ENCODE measurements at places on chromosomes 12 and 14. TPM values are rescaled to one million over a fixed set of nuclear protein-coding genes. Genes with fewer than 3 reads are reported as not detected.

DNA sequence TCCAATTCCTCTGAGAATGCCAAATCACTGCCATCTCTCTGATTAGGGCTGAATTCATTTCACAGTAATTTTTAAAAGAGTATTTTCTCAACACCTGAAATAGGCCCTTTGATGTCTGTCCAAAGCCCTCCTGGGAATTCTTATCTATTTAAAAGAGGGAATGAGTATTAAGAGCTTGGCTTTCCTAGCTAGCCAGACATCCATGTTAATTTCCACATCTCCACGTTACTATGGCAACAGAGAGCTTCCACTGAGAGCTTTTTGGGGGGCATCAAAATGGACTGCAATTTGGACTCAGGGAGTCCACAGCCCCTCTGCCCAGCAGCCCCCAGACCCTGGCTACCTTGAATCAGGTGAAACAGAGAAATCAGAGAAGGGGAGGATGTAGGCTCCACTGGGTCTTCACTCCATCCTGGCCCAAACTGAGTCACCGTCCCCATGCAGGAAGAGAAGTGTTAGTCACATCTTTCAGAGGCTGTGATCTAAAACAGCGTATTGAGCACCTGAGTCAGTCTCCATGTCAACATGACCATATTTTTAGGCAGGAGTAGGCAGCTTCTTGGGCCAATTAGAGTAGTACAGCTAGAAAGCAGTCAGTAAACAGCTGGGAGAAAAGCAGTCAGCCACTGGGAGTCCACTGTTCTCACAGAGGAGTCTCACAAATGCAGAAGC is 7.0 kb upstream of the FICD start:
- no peaks in the 10 kb centered on the region for H3K36me3 ChIP-seq
- no peaks in the 10 kb centered on the region for H3K27me3 ChIP-seq
- H3K4me3 ChIP-seq, result no peak overlapping the region
- DNase-seq, result no peak
- H3K27ac ChIP-seq, result no peak overlapping the region
- 0 out of 2 replicates have a peak, but pooled peaks cover 7% of the 10 kb centered on the region for H3K4me1 ChIP-seq

DNA sequence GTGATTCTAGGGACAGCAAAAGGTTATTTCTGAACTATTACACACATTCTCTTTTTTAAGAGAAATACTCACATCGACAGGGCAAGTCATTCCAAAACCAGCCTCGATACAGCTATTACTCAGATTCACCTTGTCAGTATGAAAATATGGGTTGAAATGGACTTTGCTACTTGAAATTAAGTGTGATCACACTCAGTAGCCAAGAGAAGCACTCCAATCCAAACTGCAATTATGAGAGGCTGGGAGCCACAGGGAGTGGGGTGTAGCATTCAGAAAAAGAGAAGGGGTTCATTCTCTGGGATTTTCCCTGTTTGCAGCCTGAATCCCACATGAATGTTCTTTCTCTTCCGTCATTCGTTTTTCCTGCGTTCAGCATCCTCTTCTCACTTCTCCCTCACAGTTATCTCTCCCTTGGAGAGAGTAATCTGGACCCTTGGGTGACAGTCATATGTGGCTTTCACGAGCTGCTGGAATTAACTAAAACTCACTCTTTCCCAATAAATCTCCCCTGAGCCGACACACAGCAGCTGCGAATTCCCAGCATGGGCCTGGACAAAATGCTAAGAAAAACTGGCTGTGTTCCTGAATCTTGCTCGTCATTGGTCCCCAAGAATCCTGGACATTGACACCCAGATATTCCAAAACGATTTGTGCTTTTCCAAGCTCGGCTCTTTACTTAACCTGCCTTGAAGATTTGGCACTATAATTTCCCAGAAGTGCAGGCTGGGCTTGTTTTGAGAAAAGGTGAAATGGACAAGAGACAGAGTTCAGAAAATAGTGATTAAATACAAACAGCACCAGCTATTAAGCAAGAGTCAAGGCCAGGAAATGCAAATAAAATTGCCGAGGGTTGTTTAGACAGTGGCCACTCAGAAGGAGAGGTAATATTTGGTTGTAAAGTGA is 199.5 kb upstream of the PLEKHG7 start:
- H3K27ac ChIP-seq, result no peak overlapping the region
- DNase-seq, result no peak
- H3K36me3 ChIP-seq, result no peaks in the 10 kb centered on the region
- H3K27me3 ChIP-seq, result no peaks in the 10 kb centered on the region

DNA sequence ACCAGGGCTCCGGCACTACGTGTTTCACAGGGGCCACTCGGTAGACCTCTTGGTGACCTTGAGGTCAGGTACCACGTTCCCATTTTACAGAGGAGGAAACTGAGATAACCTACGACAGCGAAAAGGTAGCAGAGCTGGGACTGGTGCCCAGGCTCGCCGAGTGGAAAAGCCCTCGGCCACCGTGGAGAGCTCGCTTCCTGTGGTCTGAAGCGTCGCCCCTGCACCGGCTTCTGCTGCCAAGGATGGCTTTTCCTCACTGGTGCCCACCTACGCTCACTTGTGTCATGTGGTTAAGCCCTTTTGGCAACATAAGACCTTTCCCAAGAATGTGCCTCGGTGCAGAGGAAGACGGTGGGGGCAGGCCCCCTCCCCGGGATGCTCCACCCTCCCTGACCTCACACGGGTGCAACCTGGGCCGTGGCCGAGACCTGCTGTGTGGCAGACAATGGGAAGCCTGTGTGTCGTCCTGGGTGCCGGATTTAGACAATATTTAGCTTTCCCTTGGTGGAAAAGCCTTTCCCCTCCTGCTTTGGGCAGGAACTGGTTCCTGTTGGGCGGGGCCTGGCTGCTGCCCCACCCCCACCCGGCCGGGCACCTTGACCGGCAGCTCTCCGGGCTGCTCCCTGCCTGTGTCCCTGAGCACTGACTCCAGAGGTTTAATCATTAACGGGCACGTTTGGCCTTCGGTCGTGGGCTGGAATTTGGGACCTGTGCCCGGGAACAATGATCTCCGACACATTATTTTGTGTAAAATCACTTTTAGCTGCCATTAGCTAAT is 32.4 kb upstream of the PPP1R13B start:
- no peak overlapping the region for H3K27ac ChIP-seq
- peak; percentile 65 for DNase-seq

DNA sequence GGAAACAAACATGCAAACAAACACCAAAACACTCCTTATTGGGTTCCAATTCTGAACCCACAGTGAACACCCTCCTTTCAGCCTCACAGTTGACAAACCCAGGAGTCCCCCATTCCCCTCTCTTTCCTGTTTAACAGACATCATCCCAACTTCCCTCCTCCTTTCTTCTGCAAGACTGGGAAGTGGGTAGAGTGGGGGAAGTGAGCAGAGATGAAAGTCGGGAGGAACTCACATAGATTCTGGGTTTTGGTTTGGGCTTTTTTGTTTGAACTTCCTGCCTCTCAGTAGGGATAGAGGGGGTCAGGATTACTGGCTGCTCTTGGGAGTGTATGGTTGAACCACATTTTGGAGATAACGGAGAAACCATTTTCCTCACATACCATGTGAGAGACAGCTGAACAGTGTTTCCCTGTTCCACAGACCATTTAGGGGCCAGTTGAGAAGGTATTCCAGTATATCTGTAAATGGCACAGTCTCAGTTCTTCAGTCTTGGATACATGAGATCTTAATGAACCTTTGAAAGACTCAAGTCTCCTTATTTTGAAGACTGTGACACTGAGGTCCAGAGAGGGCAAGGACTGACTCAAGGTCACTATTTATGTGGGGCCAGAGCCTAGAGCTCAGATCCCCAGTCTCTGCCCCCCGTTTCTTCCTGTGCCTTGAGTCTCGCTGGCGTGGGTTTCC is 3.9 kb upstream of the GPR84 start:
- no peak for DNase-seq
- H3K4me1 ChIP-seq, result peaks cover 14% of the 10 kb centered on the region
- H3K36me3 ChIP-seq, result no peaks in the 10 kb centered on the region
- peaks cover 41% of the 10 kb centered on the region for H3K27me3 ChIP-seq
- H3K4me3 ChIP-seq, result peak overlapping the region; percentile 65

DNA sequence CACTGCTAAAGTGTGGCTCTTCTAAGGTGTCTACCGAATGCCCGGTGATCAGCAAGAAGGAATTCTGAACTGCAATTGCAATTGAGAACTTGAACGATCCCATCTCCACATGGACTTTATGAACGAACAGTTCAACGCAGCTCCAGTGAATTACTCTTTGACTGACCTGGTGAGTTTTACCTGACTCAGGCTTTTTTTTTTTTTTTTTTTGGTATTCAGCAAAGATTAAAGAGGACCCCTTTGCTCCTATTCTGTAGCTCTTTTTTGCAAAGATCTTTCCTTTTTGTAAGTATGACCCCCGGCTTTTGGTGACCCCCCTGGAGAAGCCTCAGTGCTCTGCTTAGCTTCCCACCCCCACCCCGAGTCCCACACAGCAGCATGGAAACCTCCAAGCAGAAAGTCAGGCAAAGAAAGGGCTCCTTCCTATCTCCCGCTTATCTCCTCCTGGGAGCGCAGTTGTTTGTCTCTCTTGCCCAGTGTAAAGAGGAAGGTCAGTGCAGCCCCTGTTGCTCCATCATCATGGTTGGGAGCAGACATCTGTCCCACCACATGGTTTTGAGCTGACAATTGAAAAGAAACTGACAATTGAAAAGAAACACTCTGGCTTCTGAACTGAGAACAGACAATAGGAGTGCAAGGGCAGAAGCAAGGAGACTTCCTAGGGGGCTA is 72.1 kb upstream of the DIO3 start:
- H3K27ac ChIP-seq, result no peak overlapping the region
- no peak overlapping the region for H3K4me3 ChIP-seq
- H3K4me1 ChIP-seq, result no peaks in the 10 kb centered on the region
- no peak for DNase-seq

GRCh38 chr12:23028158-23028802 is 403.3 kb downstream of the ETNK1 start:
- H3K4me3 ChIP-seq, result no peak overlapping the region
- peak; percentile 44 for DNase-seq
- no peaks in the 10 kb centered on the region for H3K36me3 ChIP-seq

DNA sequence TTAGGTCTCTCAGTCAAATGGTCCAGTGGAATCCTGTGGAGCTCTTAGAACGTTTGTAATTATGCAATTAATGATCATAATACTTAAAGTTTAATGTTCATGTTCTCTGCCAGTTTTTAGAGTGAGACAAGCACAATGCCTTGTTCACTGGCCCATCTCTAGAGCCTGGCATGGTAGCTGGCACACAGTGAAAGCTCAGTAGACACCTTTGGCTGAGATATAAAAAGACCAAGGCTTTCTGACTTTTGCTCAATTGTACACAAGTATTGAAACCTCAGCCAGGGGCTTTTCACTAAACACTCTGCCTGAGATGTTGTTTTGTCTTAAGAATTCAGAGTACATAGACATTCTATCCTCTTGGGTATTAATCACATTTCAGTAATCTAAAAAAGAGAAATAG is 241.8 kb upstream of the ATP2B1 start:
- H3K4me3 ChIP-seq, result no peak overlapping the region
- H3K27ac ChIP-seq, result no peak overlapping the region
- H3K4me1 ChIP-seq, result peaks cover 24% of the 10 kb centered on the region
- DNase-seq, result no peak

DNA sequence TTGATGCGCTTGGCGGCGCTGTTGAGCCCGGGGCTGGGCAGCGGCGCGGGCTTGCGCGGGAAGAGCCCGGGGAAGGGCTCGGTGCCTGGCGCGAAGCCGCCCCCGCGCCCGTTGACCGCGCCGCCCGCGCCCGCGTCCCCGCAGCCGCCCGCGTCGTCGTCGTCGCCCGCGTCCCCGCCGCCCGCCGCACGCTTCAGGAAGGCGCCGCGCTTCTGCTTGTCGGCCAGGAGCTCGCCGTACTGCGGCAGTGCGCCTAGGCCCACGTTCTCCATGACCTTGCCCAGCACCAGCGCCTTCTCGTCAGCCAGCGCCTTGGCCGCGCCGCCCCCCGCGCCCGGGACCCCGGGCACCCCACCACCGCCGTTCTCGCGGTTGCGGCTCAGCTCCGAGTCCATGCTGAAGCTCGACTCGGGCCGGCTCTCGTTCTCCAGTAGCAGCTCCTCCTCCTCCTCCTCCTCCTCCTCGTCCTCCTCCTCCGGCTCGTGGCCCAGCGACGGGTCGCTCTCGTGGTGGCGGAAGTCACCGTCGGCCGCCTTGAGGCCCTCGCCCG is 97.2 kb downstream of the BCL11B start:
- H3K4me3 ChIP-seq, result no peak overlapping the region
- peak; percentile 30 for DNase-seq
- no peaks in the 10 kb centered on the region for H3K36me3 ChIP-seq

DNA sequence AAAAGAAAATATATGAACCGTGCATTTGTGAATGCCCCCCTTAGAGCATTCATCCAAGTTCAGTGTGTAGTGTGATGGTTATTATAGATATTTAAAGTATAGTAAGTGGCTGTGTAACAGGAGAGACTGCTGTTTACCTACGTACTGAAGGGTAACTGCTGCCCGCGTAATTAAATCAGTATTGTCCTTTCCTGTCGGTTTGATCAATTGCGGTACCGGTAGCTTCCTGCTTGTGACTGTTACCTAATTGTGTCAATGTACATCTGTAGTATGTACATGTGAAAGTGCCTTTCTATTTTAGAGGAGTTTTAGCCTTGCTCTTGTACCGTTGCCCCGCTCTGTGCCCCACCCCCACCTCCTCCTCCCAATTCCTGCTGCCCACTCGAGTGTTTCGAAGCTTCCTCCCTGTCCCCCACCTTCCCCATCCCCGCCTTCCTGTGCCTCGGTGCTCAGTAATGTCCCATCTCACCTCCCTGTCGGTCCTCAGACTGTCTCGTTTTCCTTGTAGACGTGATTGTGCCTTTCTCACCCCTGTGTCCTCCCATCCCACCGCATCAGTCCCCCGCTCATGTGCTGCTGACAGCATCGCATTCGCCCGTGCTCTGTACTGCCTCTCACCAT is 75.0 kb downstream of the KICS2 start:
- DNase-seq, result no peak
- no peak overlapping the region for H3K4me3 ChIP-seq
- H3K27ac ChIP-seq, result no peak overlapping the region

DNA sequence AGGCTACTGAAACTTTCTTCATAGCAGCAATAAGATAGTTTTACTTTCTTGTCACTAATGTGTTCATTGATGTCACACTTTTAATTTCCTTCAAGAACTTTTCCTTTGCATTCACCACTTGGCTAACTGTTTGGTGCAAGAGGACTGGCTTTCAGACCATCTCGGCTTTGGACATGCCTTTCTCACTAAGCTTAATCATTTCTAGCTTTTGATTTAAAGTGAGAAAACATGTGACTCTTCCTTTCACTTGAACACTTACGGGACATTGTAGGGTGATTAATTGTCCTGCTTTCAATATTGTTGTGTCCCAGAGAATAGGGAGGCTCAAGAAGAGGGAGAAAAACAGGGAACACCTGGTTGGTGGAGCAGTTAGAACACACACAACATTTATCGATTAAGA is 41.9 kb downstream of the IFNG start:
- no peak for DNase-seq
- H3K4me1 ChIP-seq, result no peaks in the 10 kb centered on the region
- H3K27me3 ChIP-seq, result no peaks in the 10 kb centered on the region
- H3K27ac ChIP-seq, result no peak overlapping the region
- H3K4me3 ChIP-seq, result no peak overlapping the region

- H3K36me3 ChIP-seq, result no peaks in the 10 kb centered on the region
- DNase-seq, result no peak
- H3K4me3 ChIP-seq, result no peak overlapping the region
- H3K4me1 ChIP-seq, result peaks cover 16% of the 10 kb centered on the region
- H3K27ac ChIP-seq, result peak overlapping the region; percentile 24
- no peaks in the 10 kb centered on the region for H3K27me3 ChIP-seq
Measured at GRCh38 chr12:79409562-79409961, 281.2 kb downstream of the PAWR start.

The FIGNL2 gene
- 5.2 TPM for total RNA-seq

The G2E3 gene
- total RNA-seq, result 72.4 TPM

The HOXC5 gene
- total RNA-seq, result not detected

The KRT75 gene
- total RNA-seq, result not detected

The KITLG gene
- total RNA-seq, result 10.7 TPM

The TAS2R30 gene
- 9.7 TPM for total RNA-seq

Measured in GM23338 (cell line).